ENCODE measurements at places on chromosomes 2 and 18. TPM values are rescaled to one million over a fixed set of nuclear protein-coding genes. Genes with fewer than 3 reads are reported as not detected.

GRCh38 chr2:48473271-48473670, 56.7 kb upstream of the STON1 start:
- H3K27ac ChIP-seq: no peak overlapping the region
- no peaks in the 10 kb centered on the region for H3K27me3 ChIP-seq
- DNase-seq: no peak

DNA sequence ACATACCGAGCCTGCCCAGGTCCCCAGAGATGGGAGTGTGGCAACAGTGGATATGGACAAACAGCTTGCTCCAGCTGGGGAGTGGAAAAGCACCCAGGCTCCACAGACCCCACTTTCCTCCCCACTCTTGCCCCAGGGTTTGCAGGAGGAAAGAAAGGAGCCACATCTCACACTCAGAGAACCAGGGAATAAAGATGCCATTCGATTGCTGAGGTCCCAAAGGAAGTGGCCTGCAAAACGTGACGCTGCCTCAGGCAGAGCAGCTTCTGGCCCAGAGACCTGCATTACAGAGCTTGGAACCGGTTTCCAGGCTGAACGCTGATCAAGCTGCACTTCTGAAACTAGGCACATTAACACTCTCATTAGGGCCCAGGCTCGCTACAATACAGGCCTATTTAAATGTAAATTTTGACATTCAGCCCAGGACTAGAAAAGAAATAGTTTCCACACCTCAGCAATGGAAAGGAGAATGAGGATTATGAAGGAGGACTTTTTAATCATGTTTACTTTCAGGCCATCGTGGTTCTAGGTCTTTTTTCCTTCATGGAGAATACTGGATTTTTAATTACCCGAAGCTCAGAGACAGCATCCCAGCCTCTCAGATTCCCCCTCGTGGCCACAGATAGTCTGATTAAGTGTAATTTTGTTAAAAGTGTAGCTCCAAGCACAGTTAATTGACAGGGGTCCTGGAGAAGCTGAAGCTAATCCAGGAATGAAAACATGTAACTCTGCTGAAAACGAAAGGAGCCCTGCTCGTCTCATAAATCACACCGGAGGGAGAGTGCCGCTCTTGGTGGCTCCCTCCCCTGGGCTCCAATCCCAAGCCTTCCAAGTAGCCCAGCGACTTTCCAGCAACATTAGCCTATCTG, 221.3 kb upstream of the RAB6C start:
- H3K4me1 ChIP-seq: no peaks in the 10 kb centered on the region
- DNase-seq: no peak
- no peak overlapping the region for H3K4me3 ChIP-seq
- no peaks in the 10 kb centered on the region for H3K27me3 ChIP-seq
- no peaks in the 10 kb centered on the region for H3K36me3 ChIP-seq

GRCh38 chr2:111094691-111095090, 26.0 kb upstream of the BCL2L11 start:
- H3K4me1 ChIP-seq: peaks cover 16% of the 10 kb centered on the region
- H3K36me3 ChIP-seq: no peaks in the 10 kb centered on the region
- peaks cover 49% of the 10 kb centered on the region for H3K27me3 ChIP-seq

The RGPD4 gene
- 0.19 TPM for total RNA-seq

The PFN4 gene
- 0.30 TPM for total RNA-seq

- DNase-seq: no peak
- no peaks in the 10 kb centered on the region for H3K27me3 ChIP-seq
- H3K36me3 ChIP-seq: no peaks in the 10 kb centered on the region
- no peaks in the 10 kb centered on the region for H3K4me1 ChIP-seq
- H3K27ac ChIP-seq: no peak overlapping the region
- no peak overlapping the region for H3K4me3 ChIP-seq
Measured at GRCh38 chr2:184556639-184557038, 41.7 kb upstream of the ZNF804A start.

GRCh38 chr2:33467413-33467812, 9.0 kb upstream of the RASGRP3 start:
- no peaks in the 10 kb centered on the region for H3K27me3 ChIP-seq
- DNase-seq: no peak
- H3K36me3 ChIP-seq: no peaks in the 10 kb centered on the region
- H3K4me1 ChIP-seq: no peaks in the 10 kb centered on the region
- H3K27ac ChIP-seq: no peak overlapping the region

GRCh38 chr2:237723602-237724001, 75.0 kb upstream of the RBM44 start:
- no peaks in the 10 kb centered on the region for H3K27me3 ChIP-seq
- DNase-seq: peak; percentile 45
- no peak overlapping the region for H3K4me3 ChIP-seq
- H3K4me1 ChIP-seq: peaks cover 56% of the 10 kb centered on the region
- peaks cover 30% of the 10 kb centered on the region for H3K36me3 ChIP-seq

The SPATA3 gene
- 1.3 TPM for total RNA-seq

The TNFAIP6 gene
- not detected for total RNA-seq

DNA sequence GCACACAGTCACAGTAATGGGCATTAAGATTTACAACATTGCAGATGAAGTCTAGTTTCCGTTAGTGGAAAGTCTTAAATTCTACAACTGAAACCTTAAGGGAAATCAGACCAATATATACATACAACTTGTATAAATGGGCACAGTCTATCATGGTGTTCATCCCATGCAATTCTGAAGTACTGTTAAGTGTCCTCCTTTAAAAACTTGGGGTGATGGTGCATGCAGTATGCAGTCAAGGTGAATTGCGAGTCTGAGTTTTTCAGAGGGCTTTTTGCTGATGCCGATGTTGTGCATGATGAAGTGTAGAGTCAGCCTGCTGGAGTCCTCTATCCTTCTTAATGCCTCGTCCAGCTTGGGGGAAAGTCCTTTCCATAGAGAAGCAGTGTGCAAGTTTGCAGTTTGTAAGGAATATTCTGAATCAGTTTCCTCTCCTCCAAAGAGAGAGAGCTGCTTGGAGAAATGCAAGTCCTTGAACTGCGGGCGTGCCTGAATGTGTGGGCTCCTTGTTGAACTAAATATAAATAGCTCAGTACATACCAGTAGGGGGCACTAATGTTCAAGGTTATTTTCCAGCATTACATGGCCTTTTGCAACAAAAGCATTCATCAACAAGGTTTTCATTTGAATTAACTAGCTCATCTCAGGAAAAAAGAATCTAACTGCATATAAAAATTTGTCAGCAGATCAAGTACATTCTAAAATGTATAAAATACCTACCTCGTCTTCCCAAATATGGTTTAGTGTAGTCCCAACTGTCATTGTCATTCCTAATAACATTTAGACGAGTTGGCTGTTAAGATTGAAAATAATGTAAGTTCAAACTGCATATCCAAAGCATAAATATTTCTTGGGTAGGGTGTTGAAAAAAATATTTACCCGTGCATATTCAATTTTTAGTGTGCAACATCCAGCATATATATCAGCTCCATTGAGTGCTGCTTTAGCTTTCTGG, 21.3 kb downstream of the HNRNPLL start:
- H3K4me3 ChIP-seq: no peak overlapping the region
- peaks cover 32% of the 10 kb centered on the region for H3K4me1 ChIP-seq
- no peaks in the 10 kb centered on the region for H3K27me3 ChIP-seq
- no peak overlapping the region for H3K27ac ChIP-seq
- peaks cover 42% of the 10 kb centered on the region for H3K36me3 ChIP-seq
- DNase-seq: peak; percentile 60

- no peak for DNase-seq
- H3K27ac ChIP-seq: no peak overlapping the region
- H3K27me3 ChIP-seq: peaks cover 2% of the 10 kb centered on the region
- H3K4me1 ChIP-seq: no peaks in the 10 kb centered on the region
Measured at GRCh38 chr2:1634681-1635341, 109.5 kb downstream of the PXDN start.

- H3K27ac ChIP-seq: peak overlapping the region; percentile 5
- H3K36me3 ChIP-seq: peaks cover 14% of the 10 kb centered on the region
- no peaks in the 10 kb centered on the region for H3K27me3 ChIP-seq
- H3K4me1 ChIP-seq: peaks cover 23% of the 10 kb centered on the region
- H3K4me3 ChIP-seq: no peak overlapping the region
- DNase-seq: peak; percentile 62
Measured at GRCh38 chr18:79203017-79203605, 133.9 kb downstream of the ATP9B start.

Measured in activated CD4-positive, alpha-beta T cell treated with anti-CD3 and anti-CD28 coated beads for 36 hours (primary cell).